H9 (cell line): ENCODE measurements at places on chromosomes 11 and 22.

DNA sequence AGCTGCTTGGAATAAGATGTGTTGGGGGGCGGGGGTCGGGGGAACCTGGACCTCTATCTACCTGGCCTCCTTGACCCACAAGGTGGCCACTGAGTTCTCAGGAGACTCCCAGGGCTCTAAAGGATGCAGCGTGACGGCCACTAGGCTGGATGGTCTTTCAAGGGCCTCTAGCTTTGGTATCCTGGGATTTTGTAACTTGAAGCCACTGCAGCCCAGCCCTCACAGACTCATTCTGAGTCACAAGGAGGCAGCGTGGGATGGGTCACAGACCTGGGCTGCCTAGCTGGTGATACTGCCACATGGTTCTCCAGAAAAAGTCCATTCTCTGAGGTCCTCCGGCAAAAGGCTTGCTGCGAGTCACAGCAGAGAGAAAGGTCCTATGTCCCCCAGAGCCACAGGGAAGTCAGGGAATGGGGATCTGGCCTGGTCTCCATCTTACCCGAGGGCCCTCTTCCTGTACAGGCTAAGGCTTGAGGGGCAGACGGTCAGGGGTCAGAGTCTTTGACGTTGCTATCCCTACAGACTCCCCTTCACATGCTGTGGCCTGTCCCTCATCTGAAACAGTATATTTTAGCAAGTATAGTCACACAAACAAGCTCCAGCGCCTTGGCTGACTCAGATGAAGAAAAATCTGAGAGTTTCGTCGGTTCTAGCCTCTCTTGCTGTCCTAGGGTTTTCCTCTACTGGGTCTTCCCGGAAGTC, 52.4 kb downstream of the KCNC1 start:
- no peak for DNase-seq

DNA sequence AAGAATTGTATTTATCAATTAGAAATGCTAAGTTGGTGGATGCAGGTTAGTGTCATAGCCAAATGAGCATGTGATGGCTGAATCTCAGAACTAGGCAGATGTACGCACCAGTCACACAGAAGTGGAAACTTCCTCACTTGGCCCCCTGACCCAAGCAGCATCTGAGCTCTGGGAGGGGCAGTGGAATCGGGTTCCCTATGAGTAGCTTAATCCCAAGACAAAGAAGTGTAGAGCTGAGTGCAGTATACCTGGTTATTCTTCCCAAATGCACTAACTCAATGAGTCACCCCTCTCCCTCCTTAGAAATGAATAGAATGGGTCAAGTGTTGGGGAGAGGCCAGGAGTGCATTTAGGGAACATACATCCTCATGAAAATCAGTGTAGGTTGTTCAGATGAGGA, 224.6 kb downstream of the FAT3 start:
- no peak for DNase-seq

DNA sequence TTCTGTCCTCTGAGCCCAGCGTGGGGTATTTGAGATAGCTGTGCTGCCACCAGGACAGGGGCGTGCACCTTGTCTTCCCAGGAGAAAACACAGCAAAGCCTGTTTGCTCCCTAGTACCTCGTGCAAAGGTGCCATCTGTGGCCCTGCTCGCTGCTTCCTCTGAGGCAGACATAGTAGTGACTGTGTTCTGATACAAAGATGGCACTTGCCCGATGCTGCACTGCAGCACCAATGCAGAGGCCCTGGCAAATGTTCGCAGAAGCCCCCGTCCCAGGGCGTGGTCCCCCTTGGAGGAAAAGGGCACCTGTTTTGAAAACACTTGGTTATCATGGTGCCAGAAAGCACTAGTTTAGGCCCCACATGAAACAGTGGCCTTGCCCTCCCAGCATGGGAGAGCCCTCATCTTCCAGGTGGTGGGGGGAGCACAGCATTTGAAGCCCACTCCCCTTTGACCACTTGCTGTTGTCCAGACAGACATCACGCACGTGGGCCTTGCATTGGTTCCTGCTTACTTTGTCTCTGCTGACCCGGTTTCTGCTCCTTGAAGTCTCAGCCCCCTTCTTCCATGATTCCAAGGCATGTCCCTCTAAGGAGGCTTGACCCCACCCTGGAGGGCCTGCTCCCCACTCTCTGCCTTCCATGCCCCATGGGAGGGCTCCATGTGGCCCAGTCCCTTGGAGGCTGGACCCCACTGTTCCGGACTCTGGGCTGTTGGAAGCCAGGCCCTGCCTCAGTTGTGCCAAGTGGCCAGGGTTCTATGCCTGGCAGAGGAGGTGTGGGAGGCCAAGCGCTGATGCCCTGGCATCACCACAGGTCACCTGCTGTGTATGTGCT, 109.4 kb downstream of the KCNQ1OT1 start:
- DNase-seq = no peak

- DNase-seq = no peak
These were observed 5.1 kb upstream of the SYCE3 start for GRCh38 chr22:50567721-50568252.

DNA sequence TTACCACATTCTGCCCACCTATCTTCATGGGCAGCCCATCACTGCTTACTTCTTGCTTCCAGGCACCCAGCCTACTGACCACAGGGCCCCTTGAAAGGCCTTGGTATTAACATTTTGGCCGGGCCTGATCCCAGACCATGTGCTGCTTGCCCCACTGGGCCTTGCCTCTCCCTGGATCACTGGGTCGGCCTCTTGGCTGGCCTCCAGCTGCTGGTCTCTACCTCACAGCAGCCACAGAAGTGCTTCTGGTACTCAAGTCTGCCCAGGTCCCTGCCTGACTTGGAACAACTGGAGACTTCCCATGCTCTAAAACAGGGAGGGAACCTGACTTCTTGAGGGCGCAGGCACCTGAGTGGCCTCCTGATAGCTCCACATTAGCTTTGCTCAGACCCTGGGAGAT, 63.6 kb downstream of the THAP12 start:
- DNase-seq = no peak

DNA sequence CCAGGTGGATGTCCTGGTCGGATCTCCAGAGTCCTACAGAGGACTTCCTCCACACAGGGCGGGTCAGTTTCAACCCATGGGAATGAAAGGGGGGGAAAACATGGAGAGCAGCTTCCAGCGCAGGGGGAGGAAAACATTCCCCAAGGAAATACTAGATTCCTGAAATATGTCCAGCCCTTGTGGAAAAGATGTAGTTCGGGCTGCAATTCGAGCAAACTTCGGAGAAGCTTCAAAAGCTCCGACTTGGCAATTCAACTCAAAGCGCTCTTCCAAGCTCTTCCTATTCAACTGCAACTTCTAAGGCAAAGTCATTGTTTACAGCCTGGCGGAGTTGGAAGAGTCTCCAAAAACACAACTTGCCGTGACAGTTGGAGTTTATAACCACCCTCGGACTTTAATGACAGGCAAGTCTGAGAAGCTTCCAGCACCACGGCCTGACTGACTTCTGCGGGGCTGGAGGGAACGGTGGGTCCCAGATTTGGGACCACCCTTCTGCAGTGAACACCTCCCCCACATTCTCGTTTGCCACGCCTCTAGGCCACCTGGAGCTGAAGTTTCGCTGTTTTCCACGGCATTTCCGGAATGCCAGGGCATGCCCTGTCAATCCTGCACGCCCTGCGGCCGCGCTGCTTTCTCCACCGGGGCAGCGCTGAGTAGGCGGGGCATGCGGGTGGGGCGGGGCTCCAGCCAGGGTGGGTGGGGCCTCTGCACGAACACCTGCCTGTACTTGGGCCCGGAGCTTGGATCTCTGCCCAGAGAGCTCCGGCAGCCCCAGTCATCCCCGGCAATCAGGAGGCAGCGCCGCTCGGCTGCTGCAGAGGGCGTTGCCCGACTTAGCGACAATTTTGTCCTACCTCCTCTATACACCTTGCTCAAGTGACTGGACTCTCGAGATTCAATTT, 49.0 kb upstream of the BIRC3 start:
- peak; percentile 97 for DNase-seq

DNA sequence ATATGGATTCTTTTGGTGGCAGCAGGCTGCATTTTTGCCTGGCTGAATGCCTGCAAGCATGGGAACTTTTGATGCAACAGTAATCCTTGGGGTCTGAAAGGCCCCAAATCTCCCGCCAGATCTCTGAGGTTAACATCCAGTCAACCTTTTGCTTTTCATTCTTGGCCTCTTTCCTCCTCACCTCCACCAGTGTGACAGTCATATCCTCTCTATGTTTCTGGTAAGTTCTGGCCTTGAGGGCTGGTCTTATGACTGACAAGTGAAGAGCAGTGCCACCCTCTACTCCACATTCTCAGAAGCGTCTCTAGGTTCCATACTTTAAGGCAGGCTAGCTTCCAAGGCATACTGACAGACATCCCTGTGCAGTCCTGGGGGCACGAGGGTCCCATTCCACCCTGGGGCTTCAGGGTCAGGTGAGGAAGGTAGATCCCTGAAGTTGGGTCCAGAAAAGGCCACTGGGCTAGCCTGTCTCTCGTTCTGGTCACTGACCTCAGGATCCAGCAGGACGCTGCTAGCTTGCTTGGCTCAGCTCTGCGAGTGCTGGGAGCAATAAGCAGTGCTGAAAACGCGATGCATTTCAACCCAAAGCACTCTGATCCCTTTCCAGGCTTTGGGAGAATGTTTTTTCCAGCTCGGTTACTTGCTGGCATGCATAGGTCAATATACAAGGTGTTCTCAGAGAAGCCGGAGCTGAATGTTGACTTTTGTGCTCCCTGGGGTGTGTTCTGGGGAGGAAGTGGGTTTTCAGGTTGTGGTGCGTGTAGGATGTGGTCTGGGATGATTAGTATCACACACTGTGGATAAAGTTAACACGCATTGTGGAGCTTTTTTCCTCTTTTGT, 75.2 kb downstream of the PTPRJ start:
- DNase-seq = no peak

GRCh38 chr11:28104984-28105383, 3.0 kb downstream of the KIF18A start:
- no peak for DNase-seq

DNA sequence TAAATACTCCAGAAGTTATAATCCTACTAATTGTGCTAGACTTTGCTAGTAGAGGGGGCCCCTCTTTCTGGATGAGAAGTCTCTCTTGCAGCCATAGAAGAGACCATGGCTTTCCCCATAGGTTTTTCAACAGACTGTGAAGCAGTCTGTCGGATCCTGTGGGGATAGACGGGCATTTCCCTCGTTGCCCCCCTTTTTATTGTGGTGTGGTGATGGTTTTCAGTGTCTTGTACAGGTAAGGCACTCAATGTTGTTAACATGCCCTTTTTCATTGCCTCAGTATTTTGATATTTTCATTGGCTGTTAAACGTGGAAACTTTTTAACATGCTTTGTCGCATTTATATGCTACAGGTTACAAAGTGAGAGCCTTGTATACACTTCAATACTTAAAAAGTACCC, 16.4 kb upstream of the GAS2L1 start:
- DNase-seq = no peak

DNA sequence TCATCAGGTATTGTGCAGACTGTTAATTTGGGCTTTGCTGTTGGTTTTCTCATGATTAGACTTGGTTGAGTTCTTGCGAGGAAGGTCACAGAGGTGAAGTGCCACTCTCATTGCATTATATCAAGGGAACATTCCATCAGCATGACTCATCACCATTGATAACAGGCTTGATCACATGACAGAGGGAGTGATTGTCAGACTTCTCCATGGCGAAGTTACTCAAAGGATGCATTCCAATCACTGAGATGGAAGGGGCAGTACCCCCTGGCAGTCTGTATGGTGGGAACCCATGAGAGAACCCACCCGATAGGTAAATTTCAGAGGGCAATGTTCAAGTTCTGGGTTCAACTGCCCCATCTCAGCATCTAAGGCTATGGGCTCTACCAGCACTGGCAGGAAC, 19.4 kb upstream of the P2RY2 start:
- DNase-seq = peak; percentile 33

- peak; percentile 35 for DNase-seq
These were observed 16.3 kb upstream of the SEC14L3 start for GRCh38 chr22:30488121-30488520.

GRCh38 chr11:129593098-129593497, 217.4 kb downstream of the BARX2 start:
- no peak for DNase-seq

GRCh38 chr11:19453651-19454257, 213.0 kb upstream of the E2F8 start:
- no peak for DNase-seq

- no peak for DNase-seq
These were observed 21.5 kb upstream of the GSTP1 start for GRCh38 chr11:67561971-67562619.

DNA sequence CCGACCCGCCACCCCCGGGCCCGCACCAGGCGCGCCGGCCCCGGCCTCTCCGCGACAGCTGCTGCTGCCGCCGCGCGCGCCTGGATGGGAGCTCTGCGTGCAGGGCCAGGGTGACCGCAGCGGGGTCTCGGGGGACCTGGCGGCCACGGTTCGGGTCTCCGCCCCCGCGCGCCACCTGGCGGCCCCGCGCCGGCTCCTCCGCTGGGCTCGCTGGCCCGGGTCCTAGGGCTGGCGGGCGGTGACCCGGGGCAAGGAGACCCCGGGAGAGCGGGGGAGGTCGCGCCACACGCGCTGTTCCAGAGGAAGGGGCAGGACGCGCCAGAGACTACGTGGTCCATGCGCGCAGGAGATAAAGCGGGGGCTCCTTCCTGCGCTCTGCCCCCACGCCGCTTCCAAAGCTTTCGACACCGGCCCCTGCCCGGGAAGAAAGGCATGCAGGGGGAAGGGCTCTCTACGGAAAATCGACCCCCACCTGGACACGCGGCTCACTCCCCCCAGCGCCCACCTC, 562 bp downstream of the SHANK2 start:
- peak; percentile 69 for DNase-seq

GRCh38 chr11:118018401-118018800, 32.2 kb downstream of the IL10RA start:
- DNase-seq = no peak

DNA sequence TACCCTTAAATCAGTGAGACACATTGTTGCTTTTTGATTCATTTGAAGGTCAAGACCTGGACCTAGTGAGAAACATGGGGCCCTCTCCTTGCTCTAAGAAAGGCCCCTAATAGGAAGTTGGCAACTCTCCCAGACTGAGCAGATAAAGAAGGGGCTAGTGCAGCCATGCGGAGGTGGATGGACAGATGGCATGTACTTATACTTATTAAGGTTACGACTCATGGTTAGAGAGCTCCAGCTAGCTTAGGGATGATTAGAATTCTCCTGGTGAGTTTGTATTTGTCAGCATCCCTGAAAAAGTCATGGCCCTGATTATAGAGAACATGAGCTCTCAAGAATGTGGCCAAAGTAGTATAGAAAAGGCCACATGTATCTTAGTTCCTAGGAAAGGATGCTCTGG, 112.1 kb upstream of the BDNF start:
- DNase-seq = no peak

DNA sequence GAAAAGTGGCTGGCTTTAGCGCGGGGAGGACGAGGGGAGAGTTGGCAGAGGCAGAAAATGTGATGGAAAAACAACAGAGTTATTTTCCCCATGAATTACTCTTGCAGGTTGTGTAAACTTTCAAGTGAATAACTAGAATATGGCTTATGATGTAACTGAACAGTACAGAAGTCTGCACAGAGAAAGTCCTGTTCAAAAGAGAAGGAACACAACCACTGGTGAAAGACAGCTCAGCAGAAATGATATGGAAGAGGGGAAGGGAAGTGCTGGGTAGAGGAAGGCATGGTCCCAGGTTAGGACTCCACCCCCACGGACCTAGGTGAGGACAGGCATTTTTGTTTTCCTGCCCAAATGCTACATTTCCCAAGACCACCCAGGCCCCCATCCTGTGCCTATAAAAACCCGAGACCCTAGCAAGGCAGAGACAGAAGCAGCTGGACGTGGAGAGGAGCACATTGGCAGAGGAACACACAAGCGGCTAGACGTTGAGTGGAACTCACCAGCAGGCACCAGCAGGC, 77.7 kb downstream of the MAML2 start:
- no peak for DNase-seq

GRCh38 chr11:57762235-57762861, 746 bp downstream of the CTNND1 start:
- no peak for DNase-seq
